Stimulated activated CD4-positive, alpha-beta T cell treated with anti-CD3 and anti-CD28 coated beads, Interleukin-2, amount 100 ng/mL, for 48 hours (primary cell): ENCODE measurements at places on chromosomes 7 and 10.
A peak's percentile ranks its signal among the peaks of the same experiment; 100 is the strongest.

DNA sequence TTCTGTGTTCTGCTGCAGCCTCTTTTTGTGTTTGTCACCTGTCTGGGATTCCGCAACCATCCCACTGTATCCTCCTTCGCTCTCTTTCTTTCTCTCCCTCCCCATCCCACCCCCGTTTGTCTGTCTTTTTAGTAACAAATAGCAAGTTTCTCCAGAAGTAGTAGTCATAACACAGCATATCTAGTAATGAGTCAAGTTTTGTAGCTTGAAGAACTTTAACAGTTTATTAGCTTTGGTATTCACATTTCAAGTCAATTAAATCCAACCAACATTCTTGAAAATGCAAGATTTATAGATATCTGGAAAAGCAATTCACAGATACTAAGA lies 154.1 kb upstream of the MTPN start:
- no peak for DNase-seq

GRCh38 chr10:122435212-122435827 lies 19.1 kb upstream of the ARMS2 start:
- DNase-seq = no peak

DNA sequence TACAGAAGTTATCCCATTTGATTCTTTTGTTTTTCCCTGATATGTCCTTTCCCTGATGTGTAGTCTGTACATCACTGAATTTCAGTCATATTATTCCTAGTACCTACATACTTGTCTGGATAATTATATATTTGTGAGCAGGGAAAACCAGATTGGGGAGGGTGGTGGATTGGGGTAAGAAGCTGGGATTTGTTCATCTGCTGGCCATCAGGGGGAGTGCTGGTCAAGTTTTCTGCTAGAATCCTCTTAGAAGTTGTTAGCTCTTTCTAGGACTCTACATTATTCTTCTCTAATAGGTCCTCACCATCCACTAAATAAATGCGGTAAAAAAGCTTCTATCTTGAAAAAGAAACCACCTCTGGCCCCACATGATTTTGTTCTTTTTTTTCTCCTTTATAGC lies 232.7 kb upstream of the TAC1 start:
- DNase-seq = peak; percentile 3

- no peak for DNase-seq
Observed at GRCh38 chr7:30074422-30075030, 46.3 kb downstream of the PLEKHA8 start.

GRCh38 chr7:129616530-129616929 lies 5.0 kb downstream of the NRF1 start:
- DNase-seq = no peak

DNA sequence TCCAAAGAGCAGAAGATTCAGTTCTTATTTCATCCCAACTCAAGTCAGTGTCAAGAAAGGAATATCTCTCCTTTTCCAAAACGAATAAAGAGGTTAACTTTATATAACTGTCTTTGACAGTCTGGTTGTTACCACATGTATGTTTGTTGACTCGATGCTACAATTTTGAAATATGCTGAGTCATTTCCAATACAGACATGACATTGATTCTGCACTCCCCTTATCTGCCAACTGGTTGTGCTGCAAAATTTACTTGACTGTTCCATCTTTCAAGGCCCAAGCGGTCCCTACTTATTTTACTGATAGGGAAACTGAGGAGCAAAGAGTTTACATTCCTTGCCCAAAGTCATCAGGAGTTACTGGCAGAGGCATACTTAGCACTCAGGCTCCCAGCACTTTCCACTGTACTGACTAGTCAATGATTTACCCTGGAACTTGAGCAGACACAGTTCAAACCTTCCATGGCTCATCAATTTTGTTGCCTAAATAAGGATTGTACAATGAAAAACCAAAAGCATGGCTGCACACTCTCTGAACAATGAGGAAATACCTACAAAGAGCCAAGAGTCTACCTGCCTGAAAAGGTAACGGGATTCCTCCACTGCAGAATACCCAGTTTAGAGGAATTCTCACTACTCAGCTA lies 52.8 kb downstream of the ABLIM1 start:
- DNase-seq = no peak

GRCh38 chr10:88477343-88478085 lies 105.6 kb downstream of the RNLS start:
- DNase-seq = no peak

DNA sequence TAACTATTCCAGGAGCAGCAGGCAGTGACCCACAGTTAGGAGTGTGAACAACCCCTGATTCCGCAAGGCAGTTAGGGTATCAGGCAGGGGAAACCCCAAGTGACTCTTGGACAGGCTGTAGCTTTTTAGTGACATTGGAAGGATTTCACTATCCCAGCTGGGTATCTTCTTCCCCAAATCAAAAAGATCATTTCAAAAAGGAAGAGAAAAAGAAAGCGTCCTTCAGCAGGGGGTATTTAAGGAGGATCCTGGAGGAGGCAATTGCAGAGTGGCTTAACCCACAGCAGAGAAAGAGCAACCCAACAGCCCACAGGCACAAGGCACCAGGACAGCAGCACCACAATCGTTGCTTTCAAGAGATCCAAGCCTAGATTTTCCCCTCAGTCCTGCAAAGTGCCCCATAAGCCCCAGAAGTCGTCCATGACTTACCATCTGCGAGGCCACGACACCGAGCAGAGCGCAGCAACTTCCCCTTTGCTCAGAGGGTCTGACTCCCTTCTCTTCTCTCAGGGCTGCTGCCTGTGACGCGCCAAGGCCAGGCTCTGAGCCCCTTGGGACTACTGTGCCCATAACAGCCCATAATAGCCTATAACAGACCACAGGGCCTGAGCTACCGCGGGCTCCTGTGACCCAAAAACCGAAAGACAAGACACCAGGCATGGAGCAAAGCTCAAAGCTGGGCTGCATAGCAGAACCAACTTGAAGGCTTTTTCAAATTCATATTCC lies 19.8 kb downstream of the PIK3AP1 start:
- DNase-seq = no peak

- DNase-seq = no peak
Observed at GRCh38 chr7:47401611-47402570, 180.0 kb downstream of the TNS3 start.

- no peak for DNase-seq
Observed at GRCh38 chr7:25297278-25297677, 69.0 kb upstream of the NPVF start.

DNA sequence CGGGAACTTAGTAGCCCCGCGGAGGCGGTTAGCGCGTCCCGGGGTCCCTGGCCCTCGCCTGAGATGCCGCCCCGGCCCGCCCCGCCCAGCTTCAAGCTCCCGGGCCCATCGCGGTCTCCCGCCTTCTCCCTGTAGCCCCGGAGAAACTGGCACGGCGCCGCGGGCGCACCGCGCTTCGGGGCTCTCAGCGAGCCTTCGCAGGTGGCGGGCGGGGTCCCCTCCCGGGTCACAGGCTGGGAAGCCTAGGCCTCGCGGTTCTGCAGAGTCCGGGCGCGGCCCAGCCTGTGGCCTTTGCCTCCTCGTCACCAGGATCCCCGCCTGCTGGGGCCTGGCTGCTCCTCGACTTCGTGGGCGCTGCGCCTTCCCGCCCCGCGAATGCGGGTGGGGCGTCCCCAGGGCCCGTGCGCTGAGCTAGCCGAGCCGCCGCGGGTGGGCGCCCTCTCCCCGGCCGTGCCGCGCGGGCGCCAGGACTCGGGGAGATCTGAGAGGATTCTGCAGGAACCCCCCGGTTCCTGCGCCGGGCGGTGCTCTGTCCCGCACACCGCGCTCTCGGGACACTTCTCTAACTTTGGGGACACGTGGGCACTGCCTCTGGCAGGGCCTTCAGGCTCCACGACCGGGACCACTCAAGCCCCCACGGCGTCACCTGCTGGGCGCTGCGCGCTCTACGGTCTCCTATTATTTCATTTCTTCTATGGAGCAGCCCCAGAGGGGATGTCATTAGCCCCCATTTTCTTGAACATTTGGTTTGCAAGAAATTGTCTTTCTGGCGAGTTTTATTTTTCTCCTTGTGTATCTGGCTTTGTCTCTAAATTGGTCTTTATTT lies 682 bp upstream of the RGS10 start:
- DNase-seq = peak; percentile 42

- no peak for DNase-seq
Observed at GRCh38 chr7:1668396-1669063, 1.5 kb upstream of the ELFN1 start.

DNA sequence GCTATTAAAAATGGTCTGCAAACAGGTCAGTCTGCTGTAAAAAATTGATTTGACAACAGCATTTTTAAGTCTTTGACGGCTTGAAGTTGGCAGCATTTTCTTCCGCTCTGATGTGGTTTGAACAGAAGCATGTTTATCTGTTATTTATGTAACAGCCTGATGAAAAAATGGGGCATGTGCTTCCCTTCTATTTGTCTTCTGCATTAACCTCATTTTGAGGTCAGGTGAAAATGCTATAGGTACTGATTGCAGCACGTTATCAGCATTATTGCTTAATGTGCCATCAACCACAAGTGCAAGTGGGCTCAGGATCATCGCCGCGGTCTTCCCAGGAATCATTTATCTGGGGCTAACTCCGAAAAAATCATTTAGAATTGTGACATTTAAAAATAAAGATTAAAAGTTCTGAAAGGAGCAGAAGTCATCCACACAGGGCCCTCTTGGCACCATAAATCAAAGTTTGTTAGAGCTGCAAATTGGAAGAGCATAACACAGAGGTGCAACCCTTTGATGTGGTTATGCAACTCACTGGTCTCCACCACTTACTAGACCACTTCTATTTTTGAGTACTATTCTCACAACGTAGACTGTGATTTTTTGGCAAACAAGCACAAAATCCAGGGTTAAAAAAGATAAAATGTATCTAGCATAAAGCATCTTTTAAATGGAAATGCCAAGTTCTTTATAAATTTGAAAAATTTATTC lies 307.7 kb downstream of the MDFIC start:
- DNase-seq = no peak

DNA sequence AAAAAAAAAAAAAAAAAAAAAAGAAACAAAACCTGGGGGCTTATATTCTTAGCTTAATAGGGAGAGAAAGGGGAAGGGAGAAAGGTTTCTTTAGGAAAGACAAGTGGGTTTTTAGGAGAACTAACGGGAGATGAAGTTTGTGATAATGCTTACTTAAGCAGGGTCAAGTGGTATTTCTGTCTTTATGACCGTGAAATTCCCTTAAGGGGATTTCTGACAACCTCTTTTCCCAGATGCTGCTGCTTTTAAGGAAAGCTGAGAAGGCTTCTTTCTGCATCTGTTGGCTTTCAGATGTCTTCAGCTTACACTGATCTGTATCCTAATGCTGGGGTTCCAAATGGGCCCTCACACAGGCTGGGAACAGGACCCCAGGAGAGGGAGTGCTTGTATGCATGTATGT lies 42.6 kb downstream of the ADAMTS14 start:
- no peak for DNase-seq

GRCh38 chr10:124953421-124953820 lies 11.5 kb downstream of the ZRANB1 start:
- no peak for DNase-seq

DNA sequence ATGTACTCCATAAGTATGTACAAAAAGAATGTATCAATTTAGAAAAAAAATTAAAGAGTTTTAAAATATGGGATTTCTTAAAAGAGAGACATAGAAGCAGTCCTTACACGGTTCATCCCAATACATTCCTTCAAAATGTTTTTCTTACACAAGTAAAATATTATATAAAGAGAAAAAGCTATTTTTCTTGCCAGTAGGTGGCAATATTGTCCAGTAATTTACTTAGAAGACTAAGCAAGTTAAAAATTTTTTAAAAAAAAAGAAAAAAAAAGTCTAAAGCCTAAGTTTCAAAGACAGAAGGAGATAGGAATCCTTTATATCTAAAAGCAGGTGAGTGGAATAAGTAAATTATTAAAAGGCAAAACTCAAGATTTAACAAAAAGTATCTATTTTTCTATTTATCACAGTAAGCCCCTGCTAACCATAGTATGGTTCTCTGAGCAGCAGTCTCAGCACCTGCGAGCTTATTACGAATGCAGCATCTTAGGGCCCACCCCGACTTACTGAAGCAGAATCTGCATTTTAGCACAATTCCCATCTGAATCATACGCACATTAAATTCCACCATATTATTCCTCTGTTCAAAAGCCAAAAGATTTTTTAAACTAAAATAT lies 240.6 kb downstream of the DGKI start:
- DNase-seq = no peak

DNA sequence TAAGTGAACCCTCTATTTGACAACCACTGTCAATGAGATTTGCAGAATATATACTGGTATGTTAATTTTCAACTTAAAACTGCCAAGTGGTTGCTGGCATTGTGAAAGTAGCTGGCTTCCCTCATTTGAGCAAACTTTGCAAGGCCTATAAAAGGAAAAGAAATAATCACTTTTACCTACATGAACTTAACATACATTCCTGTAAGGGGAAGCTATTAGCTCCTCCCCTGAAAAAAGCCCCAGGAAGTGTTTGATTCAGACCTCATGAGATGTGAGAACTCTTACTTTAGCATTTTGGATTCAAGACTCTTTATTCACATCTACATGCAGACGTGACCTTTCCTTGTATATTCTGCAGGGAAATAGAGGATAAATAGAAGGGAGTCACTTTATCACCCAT lies 175.6 kb downstream of the OTUD1 start:
- DNase-seq = no peak

DNA sequence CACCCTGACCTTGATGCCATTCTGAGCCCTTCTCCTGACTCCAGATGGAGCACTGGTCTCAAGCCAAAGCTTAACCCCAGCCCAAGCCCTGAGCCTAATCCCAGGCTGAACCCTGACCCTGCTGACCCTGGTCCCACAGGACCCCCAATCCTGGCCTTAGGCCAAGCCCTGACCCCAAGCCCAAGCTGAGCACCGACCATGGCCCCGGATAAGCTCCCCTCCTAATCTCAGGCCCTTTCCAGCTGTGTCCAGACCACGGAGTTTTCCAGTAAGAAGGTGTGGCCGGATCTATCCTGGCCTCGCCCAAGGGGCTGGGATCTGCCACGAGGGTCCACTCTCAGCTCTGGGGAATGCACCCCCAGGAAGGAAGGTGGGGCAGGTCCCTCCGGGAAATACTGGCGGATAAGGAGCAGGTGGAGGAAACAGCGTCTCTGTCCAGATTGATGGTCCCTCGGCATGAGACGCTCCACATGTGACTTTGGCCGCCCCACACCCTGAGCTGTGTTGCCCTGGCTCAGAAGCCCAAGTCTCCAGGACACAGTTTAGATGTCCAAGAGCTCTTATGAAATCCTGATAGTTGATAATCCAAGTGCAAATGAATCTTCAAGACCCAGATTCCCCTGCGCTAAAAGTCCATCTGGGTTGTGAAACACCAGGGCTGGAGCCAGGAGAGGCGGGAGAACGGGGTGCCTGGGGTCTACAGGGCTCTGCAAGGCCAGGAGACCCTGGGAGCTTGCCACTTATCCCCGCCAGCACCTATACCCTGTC lies 10.4 kb downstream of the ELN start:
- no peak for DNase-seq

GRCh38 chr10:123024540-123024939 lies 15.7 kb downstream of the ACADSB start:
- no peak for DNase-seq

- no peak for DNase-seq
Observed at GRCh38 chr10:19003341-19003740, 45.3 kb upstream of the MALRD1 start.

DNA sequence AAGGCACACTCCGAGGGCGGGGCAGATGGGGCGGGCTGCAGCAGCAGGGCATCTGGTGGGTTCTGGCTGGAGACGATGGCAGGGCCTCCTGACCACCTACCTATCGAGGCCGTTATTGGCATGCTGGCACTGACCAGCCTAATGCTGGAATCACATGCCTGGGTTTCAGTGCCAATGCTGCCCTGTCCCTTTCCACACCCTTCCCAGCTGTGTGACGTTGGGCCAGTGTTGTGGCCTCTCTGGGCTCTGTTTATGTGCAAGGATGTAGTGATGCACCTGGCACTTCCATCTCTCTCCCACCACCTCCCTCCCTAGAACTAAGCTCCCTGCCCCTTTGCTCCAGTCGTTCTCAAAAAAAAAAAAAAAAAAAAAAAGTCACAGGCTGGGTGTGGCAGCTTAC lies 132.9 kb downstream of the ZMIZ1 start:
- no peak for DNase-seq
